ENCODE measurements at places on chromosomes 5 and 9.

GRCh38 chr9:112212926-112213325 is 37.8 kb upstream of the SUSD1 start:
- DNase-seq: no peak

GRCh38 chr5:73302797-73303147 is 129.8 kb downstream of the TMEM174 start:
- no peak for DNase-seq

DNA sequence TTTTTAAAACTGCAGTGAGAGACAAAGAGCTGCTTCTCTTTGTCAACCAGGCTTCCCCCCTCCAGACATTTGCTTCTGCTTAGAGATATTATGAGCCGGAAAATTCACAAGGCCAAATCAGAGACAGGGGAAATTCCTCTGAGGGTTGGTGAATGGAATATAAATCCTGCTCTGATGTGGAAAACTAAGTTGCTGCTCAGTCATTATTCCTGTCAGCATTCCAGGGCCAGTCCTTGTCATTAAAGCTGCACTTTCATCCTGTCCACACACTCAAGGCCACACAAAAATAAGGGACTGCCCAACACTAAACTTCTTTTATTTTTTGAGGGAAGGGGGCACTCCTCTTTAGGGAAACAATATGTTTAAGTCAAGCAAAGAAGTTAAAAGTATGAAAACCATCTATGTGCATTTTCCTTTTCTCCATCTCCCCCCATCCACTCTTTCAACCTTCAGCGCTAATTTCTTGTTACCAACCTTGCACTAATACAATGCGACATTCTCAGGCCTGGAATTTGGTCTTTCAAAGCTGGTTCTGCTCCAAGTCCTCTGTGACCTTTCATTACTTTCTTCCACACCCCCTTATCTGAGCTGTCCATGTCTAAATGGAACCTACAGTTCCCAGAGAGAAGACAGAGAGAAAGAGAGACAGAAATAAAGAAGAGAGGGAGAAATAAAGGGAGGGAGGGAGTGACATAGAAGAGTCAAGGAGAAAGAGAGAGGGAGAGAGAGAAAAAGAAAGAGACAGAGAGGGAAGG is 118.9 kb upstream of the S1PR3 start:
- DNase-seq: no peak

DNA sequence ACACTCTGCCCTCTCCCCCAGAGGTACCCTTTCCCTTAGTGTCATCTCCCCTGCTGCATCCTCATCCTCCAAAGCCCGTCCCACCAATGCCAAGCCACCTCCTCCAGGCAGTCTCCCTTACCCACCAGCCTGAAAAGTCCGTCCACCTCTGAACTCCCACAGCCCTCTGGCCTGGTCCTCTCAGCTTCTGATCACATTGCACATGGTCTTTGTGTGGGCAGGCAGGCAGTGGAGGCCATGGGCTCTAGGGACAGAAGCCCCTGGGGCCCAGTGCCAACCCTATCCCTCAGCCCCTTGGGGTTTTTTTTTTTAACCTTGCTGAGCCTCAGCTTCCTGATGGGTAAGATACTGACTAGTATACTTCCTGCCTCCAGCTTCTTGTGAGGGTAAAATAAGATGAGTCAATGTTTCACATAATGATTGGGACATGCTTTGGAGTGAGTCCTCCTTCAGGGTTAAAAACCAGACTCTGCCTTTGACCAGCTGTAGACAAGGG is 19.4 kb downstream of the CSF1R start:
- no peak for DNase-seq

DNA sequence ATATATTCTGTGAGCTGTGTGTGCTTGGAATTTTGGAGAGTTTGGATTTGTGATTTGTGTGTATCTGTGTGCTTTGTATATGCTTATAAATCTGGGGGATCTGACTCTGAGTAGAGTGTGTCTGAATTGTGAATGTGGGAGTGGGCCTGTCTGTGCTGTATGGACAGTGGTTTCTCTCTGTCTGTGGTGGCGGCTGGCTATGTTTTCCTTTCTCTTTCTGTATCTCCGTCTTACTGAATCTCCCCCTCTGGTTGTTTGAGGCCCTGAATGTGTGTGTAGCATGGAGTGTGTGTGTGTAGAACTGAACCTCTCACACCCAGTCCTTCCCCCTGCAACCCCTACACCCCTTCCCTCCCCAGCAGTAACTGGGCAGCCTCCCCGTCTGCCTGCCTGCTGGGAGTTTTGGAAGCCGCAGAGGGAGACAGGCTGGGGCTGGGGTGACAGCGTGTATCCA is 4.7 kb downstream of the CXXC5 start:
- no peak for DNase-seq

- DNase-seq: peak; percentile 15
Measured at GRCh38 chr5:139747583-139748504, 47.8 kb upstream of the PSD2 start.

DNA sequence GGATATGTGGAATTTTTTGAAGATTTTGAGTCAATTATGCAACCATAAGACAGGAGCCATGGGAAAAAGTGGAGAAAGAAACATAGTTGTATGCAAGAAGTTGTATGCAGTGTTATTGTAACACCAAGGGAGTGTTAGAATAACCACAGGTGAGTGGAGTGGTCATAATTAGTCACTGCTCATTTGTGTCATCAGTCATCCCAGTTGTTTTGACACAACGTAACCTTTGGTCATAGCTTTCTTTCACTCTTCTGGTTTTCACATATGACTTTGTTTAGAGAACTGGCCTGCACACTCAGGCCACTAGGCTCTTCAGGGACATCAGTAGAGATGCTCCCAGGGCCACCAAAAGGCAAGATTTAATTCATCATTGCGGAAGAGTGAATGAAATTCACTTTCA is 158.7 kb upstream of the HMHB1 start:
- no peak for DNase-seq

DNA sequence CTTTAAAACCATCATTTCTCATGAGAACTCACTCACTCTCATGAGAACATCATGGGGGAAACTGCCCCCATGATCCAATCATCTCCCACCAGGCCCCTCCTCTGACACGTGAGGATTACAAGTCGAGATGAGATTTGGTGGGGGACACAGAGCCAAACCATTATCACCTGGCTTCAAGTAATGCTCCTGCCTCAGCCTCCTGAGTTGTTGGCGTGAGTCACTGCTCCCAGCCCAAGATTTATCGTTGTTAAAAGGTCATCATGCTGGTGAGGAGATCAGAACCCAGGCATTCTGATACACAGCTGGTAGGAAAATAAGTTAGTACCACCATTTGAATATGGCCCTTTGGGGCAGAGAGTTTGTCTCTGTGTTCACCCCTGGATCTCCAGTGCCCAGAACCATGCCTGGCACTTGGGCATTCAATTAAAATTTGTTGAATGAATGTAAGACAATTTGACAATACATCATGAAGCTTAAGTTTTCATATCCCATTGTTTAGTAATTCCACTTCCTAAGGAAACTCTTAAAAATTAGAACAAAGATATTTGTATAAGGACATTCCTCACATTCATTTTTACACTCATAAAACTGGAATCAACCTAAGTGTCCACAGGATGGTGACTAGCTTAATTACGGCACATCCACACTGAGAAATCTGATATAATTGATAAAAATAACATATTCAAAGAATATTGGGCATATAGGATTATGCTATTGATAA is 58.0 kb upstream of the COL15A1 start:
- no peak for DNase-seq

All from erythroblast (primary cell).